Left ventricle myocardium superior (tissue), 1 donor: ENCODE measurements at places on chromosomes 16 and 17. TPM values are rescaled to one million over a fixed set of nuclear protein-coding genes. Genes with fewer than 3 reads are reported as not detected.

DNA sequence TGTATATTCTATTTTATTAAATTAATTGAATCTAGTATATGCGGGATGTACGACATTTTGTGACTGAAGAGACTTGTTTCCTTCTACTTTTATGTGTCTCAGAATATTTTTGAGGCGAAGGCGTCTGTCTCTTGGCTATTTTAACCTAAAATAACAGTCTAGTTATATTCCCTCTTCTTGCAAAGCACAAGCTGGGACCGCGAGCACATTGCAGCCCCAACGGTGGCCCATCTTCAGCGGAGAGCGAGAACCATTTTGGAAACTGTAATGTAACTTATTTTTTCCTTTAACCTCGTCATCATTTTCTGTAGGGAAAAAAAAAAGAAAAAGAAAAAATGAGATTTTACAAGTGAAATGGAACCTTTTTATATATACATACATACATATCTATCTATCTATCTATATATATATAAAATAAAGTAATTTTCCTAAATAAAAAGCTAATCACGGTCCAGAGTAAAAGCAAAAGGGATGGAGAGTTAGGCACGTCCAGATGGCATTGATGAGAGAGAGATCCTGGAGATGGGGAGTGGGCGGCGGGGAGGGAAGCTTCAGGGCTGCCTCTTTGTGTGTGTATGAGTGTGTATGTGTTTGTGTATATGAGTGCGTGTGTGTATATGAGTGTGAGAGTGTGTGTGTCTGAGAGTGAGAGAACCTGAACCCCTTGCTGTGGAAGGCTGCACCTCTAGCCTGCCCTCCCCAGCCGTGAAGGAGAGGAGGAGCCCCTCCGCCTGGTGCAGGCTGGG, 7.5 kb upstream of the ABCC3 start:
- DNase-seq = no peak

DNA sequence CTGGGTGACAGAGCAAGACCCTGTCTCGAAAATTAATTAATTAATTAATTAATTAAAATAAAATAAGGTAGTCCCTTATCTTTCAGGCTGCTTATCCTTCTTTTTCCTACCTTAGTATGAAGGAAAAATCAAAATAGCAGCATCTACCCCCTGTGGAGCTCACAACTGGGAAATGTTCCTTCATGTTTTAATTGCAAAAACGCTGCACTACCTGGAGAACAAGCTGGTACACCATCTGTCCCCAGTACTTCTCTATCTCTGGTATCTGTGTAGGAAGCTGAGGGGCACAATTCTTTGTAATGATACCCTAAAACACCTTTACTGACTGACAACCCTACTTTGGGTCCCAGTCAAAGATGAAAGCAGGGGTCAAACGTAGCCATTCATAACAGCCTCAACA, 55.1 kb upstream of the MNT start:
- DNase-seq = no peak

ALOX15 gene
- total RNA-seq = 4.5 TPM

DNA sequence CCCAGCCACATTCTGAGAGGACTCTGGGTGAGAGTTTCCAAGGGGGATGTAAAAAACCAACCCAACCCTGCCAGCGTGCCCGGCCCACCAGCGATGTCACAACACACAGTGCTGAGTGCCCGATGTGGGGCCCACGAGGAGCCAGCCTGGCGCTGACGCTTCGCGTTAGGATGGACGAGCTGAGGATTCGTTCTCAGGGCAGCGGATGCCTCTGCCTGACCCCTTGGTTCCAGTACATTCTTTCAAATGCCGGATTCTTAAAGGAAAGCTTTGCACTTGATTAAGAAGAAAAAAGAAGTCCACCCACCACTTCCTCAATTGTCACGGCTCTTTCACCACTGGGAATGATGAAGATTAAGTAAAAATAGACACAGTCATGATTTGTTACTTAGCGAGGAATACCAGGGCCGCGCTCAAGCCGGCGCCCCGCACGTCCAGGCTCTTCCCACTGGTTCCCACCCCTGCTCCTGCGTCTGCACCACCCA, 79.4 kb downstream of the IRF8 start:
- DNase-seq = peak; percentile 47

DNA sequence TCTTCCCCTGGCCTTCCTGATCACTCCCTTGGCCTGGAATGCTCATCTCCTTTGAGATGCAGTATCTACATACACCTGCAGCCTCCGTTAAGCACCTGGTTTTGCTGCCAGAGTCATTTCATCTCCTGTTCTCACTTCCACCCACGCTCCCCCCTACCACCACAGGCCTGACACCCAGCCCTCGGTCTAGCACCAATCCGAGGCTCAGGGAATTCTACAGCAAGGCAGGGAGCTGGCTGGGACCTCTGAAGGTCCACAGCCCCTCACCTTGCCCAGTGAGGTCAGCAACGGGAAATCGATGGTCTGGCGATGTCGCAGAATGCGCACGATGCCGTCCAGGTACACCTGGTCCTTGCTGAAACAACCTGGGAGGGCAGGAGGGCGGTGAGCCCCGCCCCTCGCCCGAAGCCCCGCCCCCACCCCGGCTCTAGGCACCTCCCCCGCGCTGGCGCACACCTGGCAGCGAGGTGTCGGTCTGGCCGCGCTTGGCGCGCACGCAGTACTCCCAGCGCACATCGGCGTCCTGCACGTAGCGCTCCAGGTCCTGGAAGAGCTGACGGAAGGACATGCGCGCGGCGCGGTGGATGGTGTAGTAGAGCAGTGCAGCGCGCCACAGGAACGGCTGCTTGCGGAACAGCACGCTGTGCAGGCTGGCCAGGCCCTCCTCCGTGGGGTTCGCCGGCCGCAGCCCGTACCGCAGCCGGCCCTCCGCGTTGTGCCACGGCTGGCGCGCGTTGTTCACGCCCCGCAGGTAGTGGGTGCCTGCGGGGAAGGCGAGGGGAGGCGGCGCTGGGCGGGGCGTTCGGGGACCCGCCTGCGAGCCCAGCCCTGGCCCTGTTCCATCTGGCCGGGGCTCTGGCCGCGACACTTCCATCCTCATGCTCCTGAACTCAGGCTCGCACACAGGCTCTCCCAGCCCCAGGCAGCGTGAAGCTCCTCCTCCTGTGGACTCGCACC, 5.7 kb downstream of the MATCAP1 start:
- peak; percentile 82 for DNase-seq

DNA sequence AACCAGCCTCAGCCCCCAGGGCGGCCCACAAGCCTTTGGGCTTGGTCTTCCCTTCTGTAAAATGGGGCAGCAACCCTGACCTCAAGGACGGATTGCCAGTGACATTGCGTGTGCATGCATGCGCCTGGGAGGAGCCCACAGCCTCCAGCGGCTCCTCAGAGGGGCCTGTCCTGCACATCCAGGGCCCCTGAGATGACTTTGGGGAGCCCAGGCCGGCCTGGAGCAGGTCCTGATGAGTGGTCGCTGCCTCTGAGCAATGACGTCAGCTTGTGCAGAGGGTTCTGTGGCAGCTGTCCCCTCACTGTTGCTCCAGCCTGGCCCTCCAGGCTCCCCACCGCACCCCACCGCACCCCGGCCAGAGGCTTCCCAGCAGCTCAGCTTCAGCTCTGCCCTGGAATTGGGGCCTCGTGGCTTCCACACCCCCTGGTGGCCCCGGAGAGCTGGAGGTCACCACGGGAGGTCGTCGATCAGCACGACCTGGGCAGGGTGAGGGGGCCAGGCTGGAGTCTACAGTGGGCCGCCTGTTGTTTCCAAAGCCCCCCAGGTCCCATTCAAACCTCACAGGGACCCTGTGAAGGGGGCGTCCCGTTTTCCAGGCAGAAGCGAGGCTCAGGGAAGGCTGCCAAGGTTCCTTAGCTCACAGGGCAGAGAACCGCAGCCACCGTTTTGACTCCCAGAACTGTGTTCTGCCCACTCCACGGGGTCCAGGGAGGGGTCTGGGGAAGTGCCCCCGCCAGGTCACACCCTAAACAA, 341.8 kb downstream of the SEC14L1 start:
- peak; percentile 27 for DNase-seq

OR1F1 gene
- not detected for total RNA-seq

DNA sequence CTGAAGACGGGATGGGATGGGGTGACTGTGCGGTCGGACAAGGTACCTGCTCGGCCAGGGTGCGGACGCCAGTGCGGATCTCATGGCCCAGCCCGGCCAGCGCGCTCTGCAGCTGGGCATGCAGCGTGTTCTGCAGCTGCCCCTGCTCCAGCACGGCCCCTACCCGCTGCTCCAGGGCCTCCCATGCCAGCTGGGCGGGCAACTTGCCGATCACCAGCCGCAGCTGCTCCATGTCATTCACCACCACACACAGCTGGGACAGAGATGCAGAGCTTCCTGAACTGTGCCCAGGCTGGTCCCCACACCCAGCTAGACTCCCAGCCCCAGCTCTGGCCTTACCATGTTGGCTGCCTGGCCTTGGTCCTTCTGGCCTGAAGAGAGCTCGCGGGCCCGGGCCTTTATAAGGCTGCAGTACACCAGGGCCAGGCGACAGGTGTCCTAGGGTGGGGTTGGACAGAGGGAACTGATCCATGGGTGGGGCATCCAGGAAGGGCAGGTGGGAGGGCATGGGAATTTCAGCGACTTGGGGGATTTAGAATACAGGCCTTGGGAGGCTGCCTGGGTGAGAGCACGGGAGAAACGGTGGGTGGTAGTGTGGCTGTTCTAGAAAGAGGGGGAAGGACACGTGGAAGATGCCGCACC, 9.8 kb downstream of the UNC13D start:
- DNase-seq = no peak
